ENCODE measurements at places on chromosomes 11 and 22. TPM values are rescaled to one million over a fixed set of nuclear protein-coding genes. Genes with fewer than 3 reads are reported as not detected.

GRCh38 chr11:131896978-131897615 lies 526.7 kb downstream of the NTM start:
- H3K4me1 ChIP-seq: no peaks in the 10 kb centered on the region
- no peak overlapping the region for H3K4me3 ChIP-seq
- H3K27ac ChIP-seq: no peak overlapping the region
- DNase-seq: no peak
- peaks cover 1% of the 10 kb centered on the region for H3K27me3 ChIP-seq
- H3K36me3 ChIP-seq: no peaks in the 10 kb centered on the region

- no peak overlapping the region for H3K27ac ChIP-seq
- H3K4me3 ChIP-seq: no peak overlapping the region
- H3K36me3 ChIP-seq: no peaks in the 10 kb centered on the region
- no peak for DNase-seq
- no peaks in the 10 kb centered on the region for H3K4me1 ChIP-seq
Measured at GRCh38 chr11:32386770-32387377, 48.5 kb downstream of the WT1 start.

GRCh38 chr11:75040167-75040770 lies 51.5 kb downstream of the NEU3 start:
- no peak overlapping the region for H3K27ac ChIP-seq
- H3K4me3 ChIP-seq: no peak overlapping the region

- no peak overlapping the region for H3K4me3 ChIP-seq
- H3K4me1 ChIP-seq: no peaks in the 10 kb centered on the region
- DNase-seq: no peak
- H3K36me3 ChIP-seq: no peaks in the 10 kb centered on the region
- H3K27ac ChIP-seq: no peak overlapping the region
Measured at GRCh38 chr11:107705027-107705426, 6.8 kb downstream of the SLN start.

GRCh38 chr22:46579751-46580449 lies 40.3 kb upstream of the GRAMD4 start:
- H3K36me3 ChIP-seq: no peaks in the 10 kb centered on the region
- H3K4me1 ChIP-seq: peaks cover 24% of the 10 kb centered on the region
- H3K27ac ChIP-seq: no peak overlapping the region
- DNase-seq: no peak

GRCh38 chr11:64665411-64665821 lies 57.6 kb downstream of the NRXN2 start:
- no peaks in the 10 kb centered on the region for H3K4me1 ChIP-seq
- H3K27me3 ChIP-seq: no peaks in the 10 kb centered on the region
- no peak overlapping the region for H3K4me3 ChIP-seq
- H3K27ac ChIP-seq: no peak overlapping the region

DNA sequence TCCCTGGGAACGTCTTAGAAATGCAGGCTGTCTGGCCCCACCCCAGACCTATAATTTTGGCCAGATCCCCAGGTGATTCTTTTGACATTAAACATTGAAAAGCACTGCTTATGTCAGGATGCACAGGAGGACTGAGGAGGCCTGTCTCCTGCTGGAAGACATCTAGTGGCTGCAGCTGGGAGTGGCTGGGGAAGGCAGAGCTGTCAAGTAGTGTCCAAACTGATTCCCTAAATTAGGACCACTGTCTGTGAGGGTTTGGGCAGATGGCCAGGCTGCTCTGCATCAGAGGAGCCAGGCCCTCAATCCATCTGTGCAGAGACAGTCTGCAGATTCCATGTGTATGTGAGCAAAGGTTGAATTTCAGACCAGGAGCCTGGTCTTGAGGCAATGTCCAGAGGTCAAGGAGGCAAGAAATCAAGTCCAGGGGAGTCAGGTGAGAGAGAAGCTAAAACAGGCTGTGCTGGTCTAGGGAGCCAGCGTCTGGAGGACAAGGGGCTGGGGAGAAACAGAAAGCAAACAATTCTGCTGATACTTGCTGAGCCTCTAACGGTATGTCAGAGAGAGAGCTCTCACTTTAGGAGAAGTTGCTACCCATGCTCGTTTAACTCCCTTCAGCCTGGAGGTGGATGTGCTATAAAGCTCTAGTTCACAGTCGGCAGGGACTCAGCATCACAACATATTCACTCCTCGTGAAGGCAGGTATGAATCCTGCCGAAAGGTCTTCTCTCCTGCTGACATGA lies 15.3 kb upstream of the SYTL2 start:
- peak; percentile 51 for DNase-seq
- no peaks in the 10 kb centered on the region for H3K36me3 ChIP-seq
- H3K27ac ChIP-seq: peak overlapping the region; percentile 20
- peaks cover 57% of the 10 kb centered on the region for H3K4me1 ChIP-seq
- H3K4me3 ChIP-seq: peak overlapping the region; percentile 28

DNA sequence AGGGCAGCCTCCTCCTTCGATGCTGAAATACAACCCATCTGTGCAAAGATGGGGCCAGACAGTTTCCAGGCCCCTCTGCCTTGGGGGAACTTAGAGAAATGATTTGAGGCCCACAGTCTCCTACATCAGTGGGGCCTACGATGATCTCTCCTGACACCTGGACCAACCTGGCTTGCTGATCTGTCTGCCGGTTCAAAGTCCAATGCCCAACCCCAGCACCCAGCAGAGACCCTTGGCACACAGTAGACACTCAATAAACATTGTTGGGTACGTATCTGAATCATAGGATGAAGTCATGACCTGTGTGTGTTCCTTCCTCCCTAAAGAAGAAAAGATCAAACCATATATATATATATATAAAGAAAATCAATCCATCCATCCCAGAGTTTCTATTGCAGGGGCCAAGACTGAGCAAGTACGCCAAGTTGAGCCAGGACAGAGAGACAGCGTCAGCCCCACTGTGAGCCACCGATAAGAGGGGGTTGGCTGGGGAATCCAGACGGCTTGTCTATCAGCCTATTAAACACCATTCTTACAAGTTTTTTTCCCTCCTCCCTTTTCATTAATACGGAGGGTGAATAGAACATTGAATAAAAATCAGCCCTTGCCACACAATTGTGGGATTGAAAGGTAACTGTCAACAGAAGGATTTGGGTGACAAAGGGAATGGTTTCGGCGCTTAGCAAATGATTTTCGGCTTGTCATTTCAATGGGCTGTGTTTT lies 244.1 kb downstream of the MN1 start:
- no peak for DNase-seq
- H3K27me3 ChIP-seq: peaks cover 3% of the 10 kb centered on the region
- no peaks in the 10 kb centered on the region for H3K36me3 ChIP-seq
- H3K4me1 ChIP-seq: no peaks in the 10 kb centered on the region

- no peak overlapping the region for H3K27ac ChIP-seq
- DNase-seq: no peak
- H3K4me3 ChIP-seq: no peak overlapping the region
- H3K36me3 ChIP-seq: no peaks in the 10 kb centered on the region
- peaks cover 3% of the 10 kb centered on the region for H3K27me3 ChIP-seq
Measured at GRCh38 chr22:50162391-50162956, 8.1 kb upstream of the PANX2 start.

The TRIM51 gene
- total RNA-seq: not detected

The IRAG1 gene
- total RNA-seq: not detected

The CCND1 gene
- 0.22 TPM for total RNA-seq

DNA sequence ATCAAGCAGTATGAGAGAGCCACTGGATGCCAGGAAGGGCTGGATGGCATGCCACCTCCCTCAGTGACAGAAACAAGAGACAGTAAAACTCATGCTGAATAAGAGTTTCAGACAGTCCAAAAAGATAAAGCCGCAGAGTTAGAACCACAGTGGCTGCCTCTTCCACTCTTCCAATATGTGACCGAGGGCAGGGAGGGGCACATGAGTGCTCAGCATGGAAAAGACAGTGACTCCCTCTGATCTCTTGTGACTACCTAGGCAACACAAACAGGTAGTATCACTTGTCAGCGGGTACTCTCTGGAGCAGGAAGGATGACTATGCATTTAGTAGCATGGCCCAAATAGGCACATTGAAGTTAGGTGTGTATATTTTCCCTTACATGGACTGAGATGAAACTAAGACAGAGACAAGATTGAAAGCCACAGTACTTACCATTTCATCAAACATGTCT lies 295.4 kb downstream of the CADM1 start:
- H3K4me3 ChIP-seq: no peak overlapping the region
- DNase-seq: no peak
- no peaks in the 10 kb centered on the region for H3K36me3 ChIP-seq
- peaks cover 2% of the 10 kb centered on the region for H3K27me3 ChIP-seq
- H3K4me1 ChIP-seq: no peaks in the 10 kb centered on the region

DNA sequence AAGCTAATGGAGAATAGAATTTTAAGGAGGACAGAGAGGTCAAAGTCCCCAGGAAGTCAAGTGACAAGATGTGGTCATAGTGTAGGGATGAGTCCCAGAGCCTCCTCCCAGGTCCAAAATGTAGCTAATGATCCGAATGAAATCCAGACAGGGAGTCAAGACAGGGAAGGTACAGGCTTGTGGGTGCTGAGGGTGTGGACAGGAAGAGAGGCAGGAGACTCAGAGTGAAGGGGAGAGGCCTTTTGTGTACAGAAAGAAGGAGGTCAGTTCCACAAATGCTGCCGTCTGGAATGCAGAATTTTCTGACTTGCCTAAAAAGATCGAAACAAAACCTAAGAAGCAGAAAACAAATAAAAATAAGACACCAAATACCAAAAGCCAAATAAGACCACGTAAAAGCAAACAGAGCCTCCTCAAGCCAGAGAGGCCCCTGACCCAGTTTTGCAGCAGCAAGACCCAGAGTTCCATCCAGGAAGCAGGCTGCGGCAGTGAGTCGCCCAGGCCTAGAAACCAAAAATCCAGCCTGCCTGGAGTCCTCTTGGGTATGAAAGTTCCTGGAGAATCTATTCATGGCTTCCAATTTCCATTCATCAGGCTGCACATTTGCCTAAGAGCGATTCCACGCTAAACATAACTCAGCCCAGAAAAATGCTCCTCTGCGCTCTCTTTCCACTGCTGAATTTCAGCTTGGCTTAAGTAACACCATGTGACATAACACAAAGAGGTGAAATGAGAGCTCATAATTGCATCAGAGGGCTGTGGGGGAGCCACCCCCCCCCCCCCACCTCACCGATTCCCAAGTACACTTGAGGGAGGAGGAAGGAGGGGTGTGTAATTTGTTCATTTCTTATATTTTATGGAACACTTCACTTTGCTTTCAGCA lies 71.2 kb downstream of the KIRREL3 start:
- no peak overlapping the region for H3K27ac ChIP-seq
- no peaks in the 10 kb centered on the region for H3K36me3 ChIP-seq
- DNase-seq: no peak
- peaks cover 16% of the 10 kb centered on the region for H3K27me3 ChIP-seq
- no peak overlapping the region for H3K4me3 ChIP-seq
- no peaks in the 10 kb centered on the region for H3K4me1 ChIP-seq

DNA sequence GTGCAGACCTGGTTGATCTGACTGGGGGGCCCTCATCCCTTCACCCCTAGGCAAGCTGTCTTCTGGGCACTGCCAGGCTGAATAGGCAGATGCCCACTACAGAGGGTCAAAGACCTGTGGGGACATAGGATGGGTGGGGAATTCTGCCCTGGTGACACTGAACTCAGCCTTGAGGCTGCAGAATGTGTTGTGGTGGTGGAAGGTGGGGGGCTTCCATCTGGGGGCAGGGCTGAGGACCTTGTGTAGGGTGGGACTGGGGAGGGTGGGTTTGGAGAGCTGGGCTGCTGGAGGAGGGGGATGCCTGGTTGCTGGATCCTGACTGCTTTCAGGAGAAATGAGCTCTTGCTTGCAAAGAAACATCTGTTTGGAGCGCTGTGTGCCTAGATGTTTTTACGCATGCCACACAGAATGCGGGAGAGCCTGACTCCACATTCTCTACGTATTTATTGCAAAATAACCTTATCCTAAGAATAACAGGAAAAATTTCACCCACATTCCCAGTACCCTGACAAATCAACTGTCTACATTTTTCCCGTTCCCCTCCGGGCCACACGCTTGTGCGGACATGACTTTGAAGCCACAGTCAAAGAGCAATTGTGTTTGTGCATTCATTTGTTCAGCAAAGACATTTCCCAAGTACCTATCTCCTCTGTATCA lies 18.3 kb downstream of the SMIM38 start:
- H3K27me3 ChIP-seq: no peaks in the 10 kb centered on the region
- no peaks in the 10 kb centered on the region for H3K4me1 ChIP-seq
- no peak overlapping the region for H3K4me3 ChIP-seq
- no peak overlapping the region for H3K27ac ChIP-seq

DNA sequence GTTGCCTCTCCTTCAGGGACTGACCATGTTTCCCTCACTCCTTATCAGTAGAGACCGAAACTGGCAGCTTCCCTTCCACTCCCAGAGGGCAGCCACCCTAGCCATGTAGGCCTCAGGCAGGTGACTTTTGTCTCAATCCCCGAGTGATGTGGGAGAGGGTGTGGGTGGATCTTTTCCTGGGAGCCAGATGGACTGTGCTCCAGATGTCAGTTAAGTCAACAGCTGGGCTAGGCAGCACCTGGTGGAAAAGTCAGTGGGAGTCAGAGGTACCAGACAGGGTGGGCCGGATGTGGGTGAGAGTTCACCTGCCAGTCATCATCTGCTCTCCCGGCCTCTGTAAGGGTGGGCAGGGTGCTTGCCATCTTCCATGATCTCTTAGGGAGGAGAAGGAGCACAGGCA lies 1.9 kb downstream of the BANF1 start:
- DNase-seq: no peak
- peaks cover 34% of the 10 kb centered on the region for H3K36me3 ChIP-seq
- no peaks in the 10 kb centered on the region for H3K27me3 ChIP-seq
- peak overlapping the region; percentile 82 for H3K27ac ChIP-seq
- peak overlapping the region; percentile 99 for H3K4me3 ChIP-seq

The WNT11 gene
- not detected for total RNA-seq

DNA sequence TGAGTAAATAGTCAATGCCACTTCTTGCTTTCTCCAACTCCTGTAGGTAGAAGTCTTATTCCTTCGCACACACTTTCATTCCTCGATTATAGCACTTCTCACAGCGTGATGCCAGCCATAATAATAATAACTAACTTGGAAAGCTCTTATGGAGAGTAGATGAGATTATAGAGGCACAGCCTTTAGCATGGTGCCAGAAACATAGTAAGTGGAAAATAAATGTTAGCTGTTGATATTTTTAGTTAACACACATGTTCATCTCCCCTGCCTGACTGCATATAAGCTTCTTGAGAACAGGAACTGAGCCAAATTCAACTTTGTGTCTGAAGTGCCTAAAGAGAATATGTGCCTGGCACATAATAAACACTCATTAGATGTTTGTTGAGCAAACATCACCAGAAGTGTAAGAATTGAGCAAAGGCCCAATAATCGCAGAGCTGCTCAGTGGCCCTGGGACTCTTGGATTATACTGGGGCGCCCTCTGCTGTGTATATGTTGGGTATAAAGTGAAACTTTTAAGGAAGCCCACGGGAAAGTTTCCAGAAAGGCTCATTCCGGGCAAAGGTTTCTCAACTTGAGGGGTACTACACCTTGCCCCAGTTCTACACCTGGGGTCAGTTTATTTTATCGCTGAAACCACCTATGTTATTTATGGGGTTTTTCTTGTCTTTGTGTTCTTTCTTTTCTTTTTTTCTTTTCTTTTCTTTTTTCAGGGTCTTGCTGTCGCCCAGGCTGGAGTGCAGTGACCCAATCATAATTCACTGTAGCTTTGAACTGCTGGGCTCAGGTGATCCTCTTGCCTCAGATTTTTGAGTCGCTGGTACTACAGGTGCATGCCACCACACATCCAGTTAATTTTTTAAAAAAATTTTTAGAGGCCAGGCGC lies 22.3 kb downstream of the SLN start:
- peaks cover 13% of the 10 kb centered on the region for H3K27me3 ChIP-seq
- no peak overlapping the region for H3K4me3 ChIP-seq
- no peaks in the 10 kb centered on the region for H3K4me1 ChIP-seq

- H3K27me3 ChIP-seq: no peaks in the 10 kb centered on the region
- H3K36me3 ChIP-seq: peaks cover 2% of the 10 kb centered on the region
- H3K4me1 ChIP-seq: peaks cover 62% of the 10 kb centered on the region
- H3K4me3 ChIP-seq: no peak overlapping the region
- no peak overlapping the region for H3K27ac ChIP-seq
Measured at GRCh38 chr11:78190871-78191538, 2.3 kb downstream of the USP35 start.
